ENCODE measurements at places on chromosomes 7 and 10. TPM values are rescaled to one million over a fixed set of nuclear protein-coding genes. Genes with fewer than 3 reads are reported as not detected.
A peak's percentile ranks its signal among the peaks of the same experiment; 100 is the strongest.

DNA sequence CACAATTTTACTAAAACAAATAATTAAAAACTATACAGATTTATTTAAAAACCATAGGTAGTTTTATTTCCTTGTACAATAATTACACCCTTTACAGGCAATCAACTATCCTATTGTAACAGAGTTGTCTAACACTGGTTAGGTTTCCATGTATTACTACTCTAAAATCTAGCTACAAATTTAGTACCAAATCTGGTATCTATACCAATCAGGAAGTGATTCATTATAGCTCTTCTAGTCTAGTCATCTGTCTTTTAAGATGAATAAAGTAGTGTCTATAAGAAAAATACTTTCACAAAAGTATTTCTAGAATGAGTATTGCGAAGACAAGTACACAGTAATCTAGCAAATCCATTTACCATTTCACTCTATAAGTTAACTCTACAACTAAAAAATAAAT, 16.9 kb downstream of the ZNF800 start:
- no peak for DNase-seq

GRCh38 chr7:132630834-132631233, 54.6 kb upstream of the PLXNA4 start:
- DNase-seq, result no peak

DNA sequence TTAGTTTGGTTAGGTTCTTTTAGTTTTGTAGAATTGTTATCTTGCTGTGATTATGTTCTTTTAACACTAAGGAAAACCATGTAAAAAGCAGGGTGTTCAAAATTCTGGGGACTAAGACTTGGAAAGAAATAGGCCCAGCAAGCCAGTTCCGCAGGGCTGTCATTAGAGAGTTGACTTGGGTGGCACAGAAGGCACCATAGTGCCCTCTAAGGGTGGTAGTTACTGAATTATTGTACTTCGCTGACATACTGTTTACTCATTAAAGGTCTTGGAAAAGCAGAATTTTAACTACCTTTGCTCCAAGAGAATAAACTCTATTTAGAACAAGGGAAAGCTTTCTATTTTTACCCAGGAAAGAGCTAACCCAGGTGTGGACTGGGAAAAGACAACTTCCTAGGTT, 86.5 kb downstream of the OTUD1 start:
- no peak for DNase-seq

DNA sequence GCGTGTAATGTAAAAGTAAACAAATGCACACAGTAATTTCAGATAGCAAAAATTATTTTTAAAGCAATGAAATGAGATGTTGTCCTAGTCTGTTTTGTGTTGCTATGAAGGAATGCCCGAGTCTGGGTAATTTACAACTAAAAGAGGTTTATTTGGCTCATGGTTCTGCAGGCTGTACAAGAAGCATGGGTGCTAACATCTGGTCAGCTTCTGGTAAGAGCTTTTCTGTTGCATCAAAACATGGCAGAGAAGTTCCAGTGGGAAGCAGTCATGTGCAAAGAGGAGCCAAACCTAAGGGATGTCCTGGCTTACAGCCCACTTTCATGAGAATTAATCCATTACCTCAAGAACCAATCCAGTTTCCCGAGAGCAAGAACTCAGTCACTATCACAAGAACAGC, 62.9 kb upstream of the MNX1 start:
- no peak for DNase-seq

DNA sequence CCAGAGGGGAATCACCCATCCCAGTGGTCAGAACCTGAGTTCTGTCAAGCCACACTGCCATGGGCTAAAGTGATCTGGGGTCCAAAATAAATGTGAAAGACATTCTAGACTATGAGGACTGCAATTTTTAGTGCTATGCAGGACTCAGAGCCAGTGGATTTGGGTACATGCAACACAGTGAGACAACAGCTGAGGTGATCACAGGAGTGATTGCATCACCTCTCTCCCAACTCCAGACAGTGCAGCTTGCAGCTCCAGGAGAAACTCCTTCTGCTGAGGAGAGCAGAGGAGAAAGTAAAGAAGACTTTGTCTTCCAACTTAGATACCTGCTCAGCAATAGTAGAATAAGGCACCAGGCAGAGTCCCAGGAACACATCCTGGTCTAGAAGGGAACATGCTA, 682.0 kb upstream of the POT1 start:
- DNase-seq, result no peak

GRCh38 chr7:82714883-82715282, 271.3 kb upstream of the CACNA2D1 start:
- DNase-seq, result no peak

Gene HOGA1
- total RNA-seq, result 0.83 TPM

Gene GRB10
- total RNA-seq, result 54.0 TPM

Gene ENO4
- total RNA-seq, result 0.29 TPM

Gene FOXP2
- total RNA-seq, result 37.1 TPM

DNA sequence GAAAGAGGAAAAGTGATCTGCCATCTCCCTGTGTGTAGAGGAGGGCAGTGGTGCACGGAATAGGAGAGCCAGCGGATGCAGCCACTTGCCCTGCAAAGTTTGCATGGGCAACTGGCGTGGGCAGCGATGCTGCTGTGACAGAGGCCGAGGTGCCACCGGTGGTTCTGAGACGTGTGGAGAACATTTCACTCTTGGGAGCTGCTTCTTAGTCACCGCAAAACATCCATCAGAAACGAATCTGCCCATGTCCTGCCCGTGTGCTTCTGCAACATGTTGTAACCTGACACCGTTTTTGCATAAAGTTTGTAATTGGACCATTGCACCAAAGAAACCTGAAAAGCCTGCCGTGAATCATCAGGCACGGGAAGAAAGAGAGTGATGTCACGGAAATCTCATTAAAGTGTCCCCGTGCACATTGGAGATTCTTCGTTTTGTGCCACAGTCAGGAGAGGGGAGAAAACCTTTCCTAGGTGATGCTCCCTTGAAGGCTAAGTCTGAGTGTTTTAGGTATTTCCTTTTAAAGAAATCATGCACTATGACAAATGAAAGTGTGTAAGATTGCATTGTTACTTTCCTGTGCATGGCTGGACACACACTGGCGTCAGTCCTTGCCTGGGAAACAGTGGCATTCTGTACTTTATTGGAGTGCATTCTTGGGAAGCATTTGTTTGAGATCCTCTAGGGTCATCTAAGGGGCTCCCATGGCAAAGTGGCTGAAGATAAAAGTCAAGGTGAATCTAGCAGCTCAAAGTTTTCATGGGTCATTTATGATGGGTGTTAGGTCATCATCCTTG, 302.6 kb downstream of the KLF6 start:
- no peak for DNase-seq

GRCh38 chr10:113704637-113705343, 25.1 kb downstream of the CASP7 start:
- no peak for DNase-seq

DNA sequence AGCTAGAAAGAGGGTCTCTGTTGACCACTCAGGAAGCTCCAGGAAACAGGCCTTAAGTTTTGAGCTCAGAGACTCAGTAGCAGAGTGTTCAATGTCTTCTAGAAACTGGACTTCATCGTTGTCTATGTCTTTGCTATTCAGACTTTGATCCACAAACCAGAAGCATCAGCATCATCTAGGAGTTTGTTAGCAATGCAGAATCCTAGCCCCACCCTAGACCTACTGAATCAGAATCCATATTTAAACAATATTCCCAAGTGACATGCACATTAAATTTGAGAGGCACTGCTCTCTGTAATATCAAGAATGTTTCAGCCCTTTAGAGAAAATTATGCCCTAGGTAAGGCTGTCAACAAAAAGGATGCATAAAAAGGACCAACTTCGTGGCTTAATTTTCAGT, 12.9 kb upstream of the OGDHL start:
- no peak for DNase-seq

Gene PODXL
- total RNA-seq, result 40.3 TPM

Gene NRG3
- 0.17 TPM for total RNA-seq

- no peak for DNase-seq
These were observed 191.0 kb downstream of the ZEB1 start for GRCh38 chr10:31509989-31510388.

DNA sequence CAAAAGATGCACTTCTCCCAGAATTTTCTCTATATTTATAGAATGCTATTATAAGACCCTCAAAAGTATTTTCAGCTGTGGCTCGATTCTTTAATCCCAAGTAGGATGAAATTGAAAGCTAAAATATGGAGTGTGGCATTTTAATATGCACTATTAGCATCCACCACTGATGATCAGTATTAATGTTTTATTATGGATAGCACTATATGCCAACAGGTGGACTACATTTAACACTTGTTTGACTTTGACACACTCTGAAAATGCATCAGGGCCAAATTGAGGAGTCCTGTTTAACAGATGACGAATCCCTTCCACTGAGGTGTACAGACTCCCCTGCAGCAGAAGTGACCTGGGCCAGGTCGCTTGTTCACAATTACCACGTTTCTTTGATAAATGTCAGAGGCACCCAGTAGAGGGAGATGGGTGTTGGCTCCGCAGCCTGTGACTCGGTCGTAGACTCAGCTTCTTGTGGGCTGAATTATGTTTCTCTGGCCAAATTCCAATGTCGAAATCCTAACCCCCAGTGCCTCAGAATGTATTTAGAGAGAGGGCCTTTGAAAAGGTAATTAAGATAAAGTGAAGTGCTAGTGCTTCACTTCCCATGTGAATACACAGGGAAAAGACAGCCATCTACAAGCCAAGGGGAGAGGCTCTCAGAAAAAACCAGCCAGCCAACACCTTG, 48.1 kb downstream of the WIPF3 start:
- DNase-seq, result no peak

Gene ADCK2
- total RNA-seq, result 31.1 TPM

Gene CDHR1
- not detected for total RNA-seq

- DNase-seq, result no peak
These were observed 2.2 kb downstream of the BRAT1 start for GRCh38 chr7:2553108-2553507.

DNA sequence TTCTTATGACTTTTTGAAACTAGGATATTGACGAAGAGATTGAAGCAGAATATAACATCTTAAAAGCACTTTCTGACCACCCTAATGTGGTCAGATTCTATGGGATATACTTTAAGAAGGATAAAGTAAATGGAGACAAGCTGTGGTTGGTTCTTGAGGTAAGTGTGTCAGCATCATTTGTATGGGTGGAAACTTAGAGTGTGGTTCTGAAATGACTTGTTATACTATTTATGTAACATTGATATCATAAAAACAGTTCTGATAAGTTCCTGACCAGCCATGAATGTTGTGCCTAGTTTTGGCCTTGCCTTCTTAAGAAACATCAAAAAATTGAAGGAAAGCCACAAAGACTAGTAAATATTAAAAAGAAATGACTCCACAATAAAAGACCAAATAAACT, 20.8 kb downstream of the MYO3A start:
- no peak for DNase-seq

Gene SPDYE2
- not detected for total RNA-seq

DNA sequence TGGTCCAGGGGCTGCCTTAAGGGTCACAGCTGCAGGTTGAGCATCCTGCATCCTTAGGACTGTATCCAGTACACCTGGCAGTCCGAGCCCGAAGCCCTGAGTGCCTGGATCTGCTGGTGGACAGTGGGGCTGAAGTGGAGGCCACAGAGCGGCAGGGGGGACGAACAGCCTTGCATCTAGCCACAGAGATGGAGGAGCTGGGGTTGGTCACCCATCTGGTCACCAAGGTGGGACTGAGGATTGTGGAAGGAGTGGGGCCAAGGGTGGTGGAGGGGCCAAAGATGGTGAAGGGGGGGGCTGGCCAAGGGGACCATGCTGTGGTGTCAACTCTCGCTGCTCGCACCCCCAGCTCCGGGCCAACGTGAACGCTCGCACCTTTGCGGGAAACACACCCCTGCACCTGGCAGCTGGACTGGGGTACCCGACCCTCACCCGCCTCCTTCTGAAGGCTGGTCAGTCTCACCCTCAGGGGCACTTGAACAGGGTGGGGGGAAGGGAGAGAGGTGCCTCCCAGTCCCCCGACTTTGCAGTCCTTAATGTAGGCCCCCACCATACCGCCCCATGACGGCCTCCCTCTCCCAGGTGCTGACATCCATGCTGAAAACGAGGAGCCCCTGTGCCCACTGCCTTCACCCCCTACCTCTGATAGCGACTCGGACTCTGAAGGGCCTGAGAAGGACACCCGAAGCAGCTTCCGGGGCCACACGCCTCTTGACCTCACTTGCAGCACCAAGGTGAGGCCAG, 5.3 kb downstream of the NFKB2 start:
- no peak for DNase-seq

GRCh38 chr10:128377988-128378387, 251.8 kb upstream of the MKI67 start:
- no peak for DNase-seq

Gene PIP
- not detected for total RNA-seq

DNA sequence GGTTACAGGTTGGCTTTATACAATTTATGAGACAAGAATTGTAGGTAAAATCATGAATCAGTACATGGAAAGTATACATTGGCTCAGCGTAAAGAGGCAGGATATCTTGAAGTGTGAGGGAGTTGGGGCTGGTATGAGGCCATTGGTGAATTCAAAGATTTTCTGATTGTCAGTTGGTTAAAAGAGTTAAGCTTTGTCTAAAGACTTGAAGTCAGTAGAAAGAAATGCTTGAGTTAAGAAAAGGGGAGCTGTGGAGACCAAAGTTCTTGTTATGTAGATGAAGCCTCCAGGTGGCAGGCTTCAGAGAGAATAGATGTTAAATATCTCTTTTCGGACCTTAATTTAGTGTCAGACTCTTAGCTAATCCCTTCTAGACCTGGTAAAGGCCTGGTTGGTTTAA, 341.0 kb downstream of the GALNT17 start:
- DNase-seq, result no peak

GRCh38 chr7:7565018-7565680, 1.5 kb upstream of the MIOS start:
- DNase-seq, result no peak

- DNase-seq, result no peak
These were observed 100.8 kb downstream of the ATXN7L1 start for GRCh38 chr7:105775580-105775979.

DNA sequence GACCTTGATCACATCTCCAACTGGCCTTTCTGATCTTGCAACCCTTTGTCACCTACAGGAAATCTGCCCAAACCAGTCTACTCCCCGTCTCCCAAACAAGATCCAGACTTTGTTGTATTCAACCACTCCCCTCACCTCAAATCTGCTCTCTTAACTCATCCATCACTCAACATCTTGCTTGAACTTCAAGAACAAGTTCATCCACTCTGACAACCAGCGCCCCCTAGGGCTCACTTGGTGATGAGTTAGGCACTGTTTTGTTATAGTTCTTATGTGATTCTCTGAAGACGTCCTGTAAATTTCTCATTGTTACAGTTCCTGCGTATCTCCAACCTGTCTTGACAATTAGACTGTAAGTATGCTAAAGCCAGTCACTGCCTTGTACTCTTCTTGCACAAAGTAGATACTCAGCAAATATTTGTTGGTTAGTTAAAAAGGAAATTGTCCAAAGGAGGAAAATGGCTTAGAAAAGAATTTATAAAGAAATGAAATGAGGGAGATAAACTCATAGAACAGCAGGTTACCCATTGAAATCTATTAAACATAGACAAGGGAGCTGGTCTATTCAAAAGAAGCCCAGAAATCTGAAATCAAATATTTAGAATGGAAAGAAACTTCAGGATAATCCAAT, 5.3 kb downstream of the FRMD4A start:
- DNase-seq, result peak; percentile 68

Gene EPDR1
- 35.5 TPM for total RNA-seq

- DNase-seq, result no peak
These were observed 20.1 kb upstream of the MTURN start for GRCh38 chr7:30114536-30115238.

Gene CRHR2
- total RNA-seq, result 0.29 TPM

Gene IL2RA
- total RNA-seq, result 1.7 TPM
